Mammary epithelial cell (primary cell): ENCODE measurements at places on chromosomes 7 and 10.

GRCh38 chr10:104842704-104843103 is 201.6 kb downstream of the SORCS3 start:
- DNase-seq, result no peak

DNA sequence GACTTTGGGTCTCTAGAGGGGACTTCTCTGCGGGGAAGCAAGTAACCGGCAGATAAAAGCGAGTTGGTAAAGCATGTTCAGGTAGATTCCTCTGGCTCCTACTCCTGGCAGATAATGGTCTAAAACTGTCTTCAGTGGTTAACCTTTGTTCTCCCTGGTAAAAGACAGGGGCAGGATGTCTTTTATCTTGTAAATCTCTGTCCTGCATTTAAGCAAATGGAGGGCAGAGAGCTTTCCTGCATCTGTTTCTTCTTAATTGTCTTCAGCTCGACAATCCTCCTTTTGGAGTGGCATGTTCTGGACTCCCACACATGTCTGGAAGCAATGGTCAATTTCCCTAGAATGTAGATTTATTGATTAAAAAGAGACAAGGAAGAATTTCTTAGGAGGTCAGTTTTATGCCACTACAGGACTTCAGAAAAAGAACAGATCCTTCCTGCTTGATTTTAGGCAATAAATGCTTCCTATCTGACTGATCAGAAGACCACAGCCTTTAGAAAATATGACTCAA is 16.6 kb downstream of the C7orf33 start:
- DNase-seq, result no peak

- DNase-seq, result no peak
Measured at GRCh38 chr10:122375679-122376160, 1.2 kb downstream of the PLEKHA1 start.

- DNase-seq, result peak; percentile 48
Measured at GRCh38 chr7:129110258-129110981, 34.1 kb upstream of the TSPAN33 start.

GRCh38 chr10:97542169-97543024 is 30.2 kb upstream of the ANKRD2 start:
- DNase-seq, result peak; percentile 96

GRCh38 chr10:103710490-103710889 is 144.9 kb downstream of the SH3PXD2A start:
- peak; percentile 82 for DNase-seq

- no peak for DNase-seq
Measured at GRCh38 chr10:57993302-57993701, 274.4 kb downstream of the IPMK start.

DNA sequence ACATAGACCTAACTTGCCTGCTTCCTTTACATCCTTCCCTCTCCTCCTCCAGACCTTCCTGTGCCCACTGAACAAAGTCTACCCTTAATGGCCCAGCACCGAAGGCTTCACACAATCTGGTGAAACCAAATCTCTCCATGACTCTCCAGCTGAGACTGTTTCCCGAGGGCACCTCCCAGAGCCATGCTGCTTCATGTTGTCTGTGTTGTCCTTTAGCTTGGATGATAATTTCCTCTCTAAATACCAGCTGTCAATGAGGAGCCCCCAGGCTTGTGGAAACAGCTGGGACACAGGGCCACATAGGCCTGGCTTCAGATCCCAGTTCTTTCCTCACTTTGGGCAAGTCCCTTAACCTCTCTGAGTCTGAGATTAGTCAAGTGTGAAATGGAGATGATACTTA is 54.3 kb downstream of the DLD start:
- no peak for DNase-seq

GRCh38 chr10:79292891-79293746 is 54.1 kb upstream of the PPIF start:
- no peak for DNase-seq

- peak; percentile 48 for DNase-seq
Measured at GRCh38 chr10:110547139-110547761, 20.2 kb upstream of the SMC3 start.

DNA sequence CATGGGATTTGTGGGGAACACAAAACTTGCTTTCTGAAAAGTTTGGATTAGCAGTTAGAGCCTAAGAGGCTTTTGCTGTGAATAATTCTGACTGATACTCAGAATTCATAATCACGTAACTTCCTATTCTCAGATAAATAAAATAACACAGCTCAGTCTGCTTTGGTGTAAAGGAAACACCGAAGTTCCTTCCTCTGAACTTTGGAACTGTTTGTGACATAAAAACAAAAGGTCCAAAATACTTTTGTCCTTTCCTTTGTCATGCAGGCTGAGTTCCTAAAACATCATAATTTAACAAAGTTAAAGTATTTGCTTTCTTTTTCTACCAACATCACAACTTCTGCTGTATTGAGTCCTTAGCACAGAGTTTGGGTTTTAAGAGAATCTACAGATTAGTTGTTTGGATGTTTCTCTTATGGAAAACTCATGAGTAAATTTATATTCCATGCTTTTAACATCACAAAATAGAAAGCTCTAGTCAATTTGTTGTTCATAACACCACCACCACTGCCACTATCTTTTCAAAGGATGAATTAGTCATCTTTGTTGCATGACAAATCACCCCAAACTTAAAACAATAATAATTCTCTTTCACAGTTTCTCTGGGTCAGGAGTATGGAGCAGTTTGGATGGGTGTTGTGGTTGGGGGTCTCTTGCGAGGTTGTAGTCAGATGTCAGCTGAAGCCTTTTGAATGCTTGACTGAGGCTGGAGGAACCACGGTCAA is 123.4 kb downstream of the REEP3 start:
- no peak for DNase-seq

- DNase-seq, result peak; percentile 23
Measured at GRCh38 chr7:77453531-77453930, 37.4 kb upstream of the GSAP start.

GRCh38 chr10:7159517-7159916 is 251.3 kb downstream of the SFMBT2 start:
- no peak for DNase-seq

GRCh38 chr7:70132852-70133690 is 534.8 kb downstream of the AUTS2 start:
- no peak for DNase-seq

DNA sequence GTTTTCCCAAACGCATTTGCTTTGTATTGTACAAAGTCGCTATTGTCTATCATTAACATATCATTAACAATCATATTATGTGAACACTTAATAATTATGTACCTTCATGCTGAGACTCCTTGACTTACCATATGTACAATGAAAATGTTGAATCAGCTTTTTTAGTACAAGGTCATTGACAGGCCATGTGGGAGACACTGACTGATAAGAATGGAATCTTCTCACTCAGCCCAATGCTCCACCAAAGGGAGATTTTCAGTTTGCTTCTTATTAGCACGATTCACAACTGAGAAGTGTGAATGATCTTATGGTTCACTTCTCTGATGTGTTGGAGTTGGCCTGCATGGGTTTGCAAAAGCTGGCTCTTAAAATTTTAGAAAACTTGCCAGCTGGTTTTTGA is 253.5 kb upstream of the TEX47 start:
- DNase-seq, result no peak

DNA sequence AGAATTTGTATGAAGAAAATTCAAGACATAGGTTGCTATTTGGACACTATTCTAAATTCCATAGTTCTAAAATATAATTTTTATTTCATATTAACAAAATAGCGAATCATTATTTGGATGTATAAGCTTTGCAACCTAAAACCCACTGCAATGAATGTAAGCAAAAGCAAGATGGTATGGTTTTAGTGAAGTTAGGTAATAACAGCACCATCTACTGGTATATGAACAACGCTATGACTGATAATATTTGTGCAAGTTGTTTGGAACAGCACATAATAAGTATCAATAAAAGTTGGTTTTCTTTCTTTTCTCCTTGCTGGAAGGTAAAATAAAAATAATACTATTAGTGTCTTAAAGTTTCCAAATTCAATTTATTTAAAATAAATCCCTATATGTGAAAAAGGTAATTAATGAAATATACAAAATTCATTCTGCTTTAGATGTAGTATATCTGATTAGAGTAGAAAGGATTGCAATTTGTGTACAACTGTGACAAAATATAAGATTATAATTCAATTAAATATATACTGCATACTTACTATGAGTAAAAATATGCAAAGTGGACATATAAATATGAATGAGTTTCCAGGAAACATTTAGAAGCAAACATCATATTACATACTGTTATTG is 79.0 kb upstream of the LSM8 start:
- peak; percentile 33 for DNase-seq

GRCh38 chr7:138527746-138528223 is 67.7 kb downstream of the TRIM24 start:
- peak; percentile 8 for DNase-seq

GRCh38 chr7:137882261-137882668 is 35.5 kb upstream of the DGKI start:
- DNase-seq, result peak; percentile 98

DNA sequence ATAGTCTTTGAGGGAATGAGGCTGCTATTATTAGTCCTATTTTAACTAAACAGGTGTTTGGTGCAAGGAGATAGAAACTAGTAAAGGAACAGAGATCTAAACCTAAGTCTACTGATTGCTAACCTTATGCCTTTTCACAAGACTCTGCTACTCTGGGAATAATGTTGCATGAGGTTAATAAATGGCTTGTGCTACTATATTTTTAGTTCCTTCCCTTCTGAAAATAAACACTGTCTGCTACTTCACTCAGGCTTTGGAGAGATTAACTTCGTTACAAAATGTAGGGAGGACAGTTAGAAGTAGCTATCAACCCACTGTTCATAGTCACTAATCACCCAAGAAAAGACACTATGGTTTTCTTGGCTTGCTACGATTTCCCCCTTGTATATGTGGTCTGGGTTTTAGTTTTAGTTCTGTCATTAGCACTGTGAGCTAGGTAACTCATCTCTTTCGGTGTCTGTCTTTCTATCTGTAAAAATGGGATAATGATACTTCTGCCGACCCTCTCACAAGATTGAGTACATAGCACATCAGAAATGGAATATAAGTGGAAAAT is 296.2 kb downstream of the LRRTM3 start:
- no peak for DNase-seq
